ENCODE measurements at places on chromosomes 2 and 18. TPM values are rescaled to one million over a fixed set of nuclear protein-coding genes. Genes with fewer than 3 reads are reported as not detected.

SFTPB gene
- 9.8 TPM for total RNA-seq

ADD2 gene
- 0.33 TPM for total RNA-seq

RPS27A gene
- total RNA-seq = 239 TPM

SRD5A2 gene
- total RNA-seq = 7.6 TPM

RFTN2 gene
- 1.1 TPM for total RNA-seq

AGBL5 gene
- 7.6 TPM for total RNA-seq

UGT1A4 gene
- 454 TPM for total RNA-seq

TDRD15 gene
- 0.93 TPM for total RNA-seq
